ENCODE measurements at places on chromosomes 2 and 18.

DNA sequence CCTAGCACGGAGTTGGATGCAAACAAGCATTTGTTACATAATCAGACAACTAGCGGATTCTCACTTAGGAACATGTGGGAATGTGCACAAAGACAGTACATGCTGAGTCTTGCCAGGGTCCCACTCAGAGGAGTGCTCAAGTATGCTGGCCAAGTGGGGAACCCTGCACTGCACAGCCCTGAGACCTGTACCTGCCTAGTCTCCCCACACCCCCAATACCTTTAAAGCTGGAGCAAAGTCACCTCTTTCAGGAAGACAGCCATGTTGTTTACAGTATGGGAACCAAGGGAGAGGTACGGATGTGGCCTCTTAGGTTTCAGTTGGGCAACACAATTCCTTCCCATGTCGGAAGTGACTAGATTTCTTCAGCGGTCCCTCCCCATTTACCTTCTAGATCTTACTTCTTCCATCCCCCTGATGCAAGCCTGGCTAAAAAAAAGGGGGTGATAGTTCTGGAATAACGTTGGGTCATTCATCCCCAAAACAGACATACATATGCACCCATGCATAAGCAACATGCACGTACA, 10.7 kb downstream of the CXCR1 start:
- DNase-seq, result no peak

DNA sequence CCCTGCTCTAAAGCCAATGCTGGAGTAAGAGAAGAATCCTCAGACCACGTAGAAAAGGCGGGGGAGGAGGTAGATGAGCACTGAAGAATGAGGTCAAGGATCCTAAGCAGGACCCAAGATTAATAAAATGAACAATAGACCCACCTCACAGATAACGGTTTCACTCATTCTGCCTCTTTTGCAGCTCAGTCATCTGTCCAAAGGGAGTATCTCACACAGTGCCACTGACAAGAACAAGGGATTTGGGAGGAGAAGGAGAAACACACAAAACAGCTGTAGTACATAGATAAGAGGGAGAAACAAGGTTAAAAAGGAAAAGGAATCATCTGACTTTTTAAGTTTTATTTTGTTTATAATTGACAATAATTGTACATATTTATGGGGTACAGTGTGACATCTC, 30.9 kb upstream of the SULT1C4 start:
- no peak for DNase-seq

GRCh38 chr2:240588006-240588655, 1.6 kb downstream of the CAPN10 start:
- DNase-seq, result no peak

DNA sequence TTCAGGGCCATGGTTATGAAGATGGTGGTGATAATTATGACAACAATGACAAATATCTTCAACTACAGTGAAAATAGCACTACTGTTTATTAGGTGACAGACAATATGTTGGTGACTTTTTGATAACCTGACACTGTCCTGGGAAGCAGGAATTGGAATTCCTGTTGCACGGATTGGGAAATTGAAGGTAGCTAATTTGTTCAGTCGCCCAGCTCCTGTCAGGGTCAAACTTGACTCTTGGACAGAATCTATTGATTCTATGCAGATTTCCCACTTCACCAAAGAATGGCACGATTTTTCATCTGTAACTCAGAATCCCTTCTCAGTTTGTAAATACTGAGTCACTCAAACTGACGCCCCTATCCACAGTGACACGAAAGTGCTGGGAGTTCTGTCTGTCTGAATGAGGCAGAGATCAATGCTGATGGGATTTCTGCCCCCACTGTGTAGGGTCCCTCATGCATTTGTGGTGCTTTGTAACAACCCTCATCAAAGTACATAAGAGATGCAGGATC, 779.5 kb upstream of the ID2 start:
- DNase-seq, result no peak
